Right cardiac atrium (tissue), 5 donors: ENCODE measurements at places on chromosomes 7 and 10. TPM values are rescaled to one million over a fixed set of nuclear protein-coding genes. Genes with fewer than 3 reads are reported as not detected.

- DNase-seq, result no peak
Observed at GRCh38 chr10:26696786-26697162, 727 bp upstream of the PDSS1 start.

DNA sequence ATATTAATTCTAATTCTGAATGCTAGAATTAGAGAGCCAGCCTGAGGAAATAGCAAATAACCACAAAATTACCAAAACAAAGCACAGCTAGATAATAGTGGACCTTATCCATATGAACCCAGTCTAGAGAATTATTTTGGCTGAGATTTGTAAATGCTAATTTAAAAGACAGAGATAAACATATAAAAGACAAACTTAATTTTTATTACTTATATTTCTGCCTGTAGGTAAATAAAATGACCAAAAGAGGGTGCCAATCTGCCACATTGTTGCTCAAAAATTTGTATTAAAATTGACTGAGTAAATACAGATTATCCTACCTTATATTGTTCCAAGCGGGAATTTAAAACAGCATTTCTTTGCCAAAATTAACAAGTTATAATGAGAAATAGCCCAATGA, 20.2 kb downstream of the RTKN2 start:
- DNase-seq, result no peak

- DNase-seq, result no peak
Observed at GRCh38 chr10:43318976-43319960, 52.2 kb upstream of the FXYD4 start.

DNA sequence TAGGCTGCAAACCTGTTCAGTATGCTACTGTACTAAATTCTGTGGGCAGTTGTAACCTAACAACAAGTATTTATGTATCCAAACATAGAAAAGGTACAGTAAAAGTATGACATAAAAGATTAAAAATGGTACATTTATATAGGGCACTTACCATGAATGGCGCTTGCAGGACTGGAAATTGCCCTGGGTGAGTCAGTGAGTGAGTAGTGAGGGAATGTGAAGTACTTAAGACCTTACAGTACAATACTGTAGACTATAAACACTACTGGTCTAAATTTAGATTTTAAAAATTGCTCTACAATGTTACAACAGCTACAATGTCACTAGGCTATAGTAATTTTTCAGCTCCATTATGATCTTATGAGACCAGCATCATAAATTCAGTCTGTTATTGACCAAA, 146.0 kb upstream of the GNAI1 start:
- no peak for DNase-seq

DNA sequence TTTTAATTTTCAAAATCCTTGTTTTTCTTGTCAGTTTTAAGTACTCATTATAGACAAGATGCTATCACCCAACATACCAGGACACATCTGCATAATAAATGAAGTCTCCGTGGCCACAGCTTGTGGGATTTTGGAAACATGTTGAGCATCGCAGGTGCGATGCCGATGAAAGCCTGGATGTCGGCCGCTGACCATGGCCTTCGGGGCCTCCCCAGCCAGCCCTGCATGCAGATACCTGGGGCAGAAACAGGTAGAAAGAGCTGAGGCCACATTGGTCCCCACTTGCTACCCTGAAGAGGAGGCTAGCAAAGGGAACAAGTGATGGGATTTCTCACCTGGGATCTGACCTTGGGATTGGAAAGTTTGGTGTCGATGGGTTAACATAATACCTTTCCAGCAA, 123.8 kb downstream of the DOCK1 start:
- no peak for DNase-seq

The SPOCK2 gene
- 12.8 TPM for polyA plus RNA-seq

- DNase-seq, result no peak
Observed at GRCh38 chr7:149637911-149638565, 135.3 kb downstream of the ZNF467 start.

DNA sequence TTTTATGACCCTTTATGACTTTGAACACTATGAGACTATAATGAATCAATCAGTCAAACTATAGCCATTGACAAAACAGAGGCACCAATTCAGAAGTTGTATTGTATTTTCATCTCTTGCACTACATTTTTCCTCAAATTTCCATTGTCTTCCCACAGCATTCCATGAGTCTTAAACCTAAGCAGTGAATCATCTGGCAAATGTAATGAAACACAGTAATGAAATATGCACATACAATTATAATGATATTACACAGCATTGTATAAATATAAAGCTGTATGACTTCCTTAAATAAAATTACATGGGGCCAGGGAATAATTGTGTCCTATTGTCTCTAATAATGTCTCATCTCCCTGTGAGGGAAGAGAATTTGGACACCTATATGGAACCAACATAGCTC, 45.0 kb downstream of the VWDE start:
- no peak for DNase-seq

DNA sequence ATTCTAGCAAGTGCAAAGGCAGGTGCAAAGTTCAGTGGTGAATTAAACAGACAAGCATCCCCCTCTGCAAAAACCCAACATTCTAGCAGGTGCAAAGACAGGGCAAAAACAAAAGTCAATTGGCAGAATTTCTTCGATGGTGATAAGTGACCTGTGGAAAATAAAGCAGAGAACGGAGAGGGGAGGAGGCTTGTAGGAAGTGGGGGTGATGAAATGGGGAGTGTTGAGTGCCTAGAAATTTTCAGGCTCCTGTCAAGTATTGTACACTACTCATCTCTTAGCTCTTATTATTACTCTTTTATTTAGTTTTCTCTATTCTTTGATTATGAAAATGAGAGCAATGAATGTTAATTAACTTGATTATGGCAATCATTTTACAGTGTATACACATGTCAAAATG, 2.4 kb upstream of the CD36 start:
- DNase-seq, result no peak

- DNase-seq, result no peak
Observed at GRCh38 chr10:27709304-27709703, 36.3 kb downstream of the MKX start.

GRCh38 chr7:158013085-158013668, 574.4 kb downstream of the PTPRN2 start:
- DNase-seq, result no peak

GRCh38 chr7:137870684-137871083, 23.9 kb upstream of the DGKI start:
- DNase-seq, result no peak

The GNG11 gene
- 43.8 TPM for polyA plus RNA-seq

DNA sequence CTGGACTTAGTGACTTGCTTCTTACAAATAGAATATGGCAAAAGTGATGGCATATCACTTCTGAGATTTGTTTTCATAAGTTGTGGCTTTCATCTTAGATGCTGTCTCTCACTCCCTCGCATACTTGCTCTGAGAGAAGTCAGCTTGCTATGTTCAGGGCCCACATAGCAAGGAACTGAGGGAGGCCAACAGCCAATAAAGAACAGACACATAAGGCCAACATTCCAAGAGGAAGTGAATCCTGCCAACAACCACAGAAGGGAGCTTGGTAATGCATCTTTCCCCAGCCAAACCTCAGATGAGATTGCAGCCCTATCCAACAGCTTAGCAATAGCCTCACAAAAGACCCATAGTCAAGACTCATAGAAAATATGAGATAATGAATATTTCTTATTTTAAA, 39.2 kb upstream of the DMTF1 start:
- DNase-seq, result no peak

GRCh38 chr10:35765996-35766395, 123.9 kb upstream of the FZD8 start:
- DNase-seq, result no peak

The FOXI2 gene
- not detected for polyA plus RNA-seq
